Glomerular endothelial cell (primary cell): ENCODE measurements at places on chromosomes 5 and 9.
A peak's percentile ranks its signal among the peaks of the same experiment; 100 is the strongest.

DNA sequence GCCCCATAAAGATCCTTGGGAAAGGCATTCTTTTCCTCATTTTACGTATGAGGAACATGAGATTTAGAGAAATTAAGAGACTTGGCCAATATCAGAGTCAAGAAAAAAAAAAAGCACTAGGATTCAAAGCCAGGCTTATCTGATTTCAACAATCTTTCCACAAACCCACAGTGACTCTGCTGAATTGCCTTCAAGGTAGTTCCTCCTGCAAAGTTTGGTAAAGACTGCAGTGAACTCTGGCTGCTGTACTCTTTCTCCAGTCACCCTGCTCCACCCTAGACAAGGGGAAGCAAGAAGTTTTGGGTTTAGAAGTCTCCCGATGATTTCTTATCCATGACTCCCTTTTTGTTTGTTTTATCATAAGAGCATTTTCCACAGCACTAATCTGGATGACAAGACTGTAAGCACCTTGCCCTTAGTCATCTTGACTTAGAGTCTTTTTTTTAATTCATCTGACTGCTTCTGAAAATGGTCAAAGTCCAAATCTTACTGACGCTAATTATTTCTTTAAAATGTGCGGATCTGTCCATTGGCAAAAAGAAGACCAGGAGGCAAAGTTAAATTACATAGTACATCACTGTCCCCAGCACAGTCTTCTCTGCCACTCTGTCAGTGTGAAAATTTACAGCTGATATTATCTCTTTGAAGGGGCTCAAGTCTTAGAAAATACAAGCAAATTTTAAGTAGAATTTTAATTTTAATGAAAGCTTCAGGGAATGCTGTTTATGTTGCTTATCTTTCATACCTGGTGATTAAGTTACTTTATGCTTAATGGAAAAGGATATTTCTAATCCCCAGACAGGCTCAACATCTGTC is 180.1 kb downstream of the TTLL11 start:
- DNase-seq = no peak

GRCh38 chr9:98304381-98304780 is 48.9 kb upstream of the TBC1D2 start:
- no peak for DNase-seq

GRCh38 chr5:110625376-110625999 is 101.0 kb downstream of the TMEM232 start:
- peak; percentile 9 for DNase-seq

DNA sequence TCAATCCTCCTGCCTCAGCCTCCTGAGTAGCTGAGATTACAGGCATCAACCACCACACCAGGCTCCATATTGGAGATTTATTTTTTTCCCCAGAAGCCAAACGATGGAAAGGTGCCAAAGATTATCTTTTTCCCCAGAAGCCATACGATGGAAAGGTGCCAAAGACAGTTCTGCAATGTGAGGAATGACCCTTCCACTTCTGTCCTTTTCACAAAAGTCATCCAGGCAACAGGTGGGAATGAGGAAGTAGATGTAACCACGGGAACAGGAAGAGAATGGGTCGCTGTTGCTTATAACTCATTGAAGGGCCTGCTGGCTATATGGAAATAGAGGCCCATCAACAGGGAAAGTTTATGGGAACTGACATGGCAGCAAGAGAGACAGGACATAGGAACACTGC is 233.7 kb upstream of the MSX2 start:
- no peak for DNase-seq

DNA sequence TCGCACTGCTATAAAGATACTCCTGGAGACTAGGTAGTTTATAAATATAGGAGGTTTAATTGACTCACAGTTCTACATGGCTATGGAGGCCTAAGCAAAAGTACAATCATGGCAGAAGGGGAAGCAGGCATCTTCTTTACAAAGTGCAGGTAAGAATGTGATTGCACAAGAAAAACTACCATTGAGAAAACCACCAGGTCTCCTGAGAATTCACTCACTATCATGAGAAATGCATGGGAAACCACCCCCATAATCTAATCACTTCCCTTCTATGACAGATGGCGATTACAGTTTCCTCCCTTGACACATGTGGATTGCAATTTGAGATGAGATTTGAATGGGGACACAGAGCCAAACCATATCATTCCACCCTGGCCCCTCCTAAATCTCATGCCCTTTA is 121.2 kb upstream of the ST8SIA4 start:
- no peak for DNase-seq

GRCh38 chr5:179301376-179301775 is 43.9 kb downstream of the ADAMTS2 start:
- no peak for DNase-seq

- DNase-seq = no peak
Measured at GRCh38 chr5:142860270-142860669, 90.1 kb downstream of the ARHGAP26 start.

- DNase-seq = no peak
Measured at GRCh38 chr5:54254482-54255198, 55.7 kb downstream of the ARL15 start.

GRCh38 chr5:173035904-173036707 is 20.0 kb upstream of the CREBRF start:
- DNase-seq = no peak

DNA sequence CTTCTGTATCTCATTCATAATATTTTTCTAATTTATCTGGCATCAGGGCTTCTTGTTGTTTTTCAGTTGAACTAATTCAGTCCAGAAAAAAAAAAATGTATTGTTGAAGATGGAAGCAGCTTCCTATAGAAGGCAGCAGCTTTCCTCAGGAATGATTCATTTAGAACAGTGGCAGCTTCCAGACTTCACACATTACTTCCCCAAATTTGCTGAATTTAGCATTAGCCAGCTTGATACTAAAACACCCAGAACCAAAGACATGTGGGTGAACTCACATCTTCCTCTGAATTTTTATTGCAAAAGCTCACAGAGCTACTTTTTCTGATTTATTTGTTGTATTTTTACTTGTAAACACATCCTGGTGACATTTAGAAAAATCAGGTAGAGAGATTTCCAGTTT is 53.8 kb downstream of the HCN1 start:
- DNase-seq = no peak

DNA sequence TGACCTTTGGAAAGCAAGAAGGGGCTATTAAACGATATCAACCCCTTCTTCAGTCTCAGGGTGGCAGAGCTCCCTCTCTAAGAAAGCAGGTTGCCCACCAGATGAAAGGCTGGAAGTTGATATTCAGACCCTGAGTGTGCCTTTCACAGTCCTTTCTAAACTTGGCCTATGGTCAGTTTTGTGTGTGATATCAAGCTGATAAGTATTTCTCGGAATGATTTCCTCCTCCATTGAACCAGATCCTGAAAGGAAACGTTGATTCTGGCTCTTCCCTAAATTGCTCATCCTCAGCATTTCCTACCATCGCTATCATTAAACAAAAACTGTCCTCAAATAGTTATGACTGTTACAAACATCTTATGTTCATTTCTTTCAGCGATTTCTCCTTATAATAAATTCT is 130.4 kb downstream of the CEMIP2 start:
- DNase-seq = no peak

- DNase-seq = no peak
Measured at GRCh38 chr5:77306531-77306930, 96.1 kb downstream of the PDE8B start.

GRCh38 chr5:153941265-153941664 is 97.4 kb downstream of the FAM114A2 start:
- no peak for DNase-seq

GRCh38 chr9:6802926-6803325 is 45.2 kb downstream of the KDM4C start:
- DNase-seq = no peak

- DNase-seq = no peak
Measured at GRCh38 chr9:133784731-133785561, 46.8 kb upstream of the SARDH start.

DNA sequence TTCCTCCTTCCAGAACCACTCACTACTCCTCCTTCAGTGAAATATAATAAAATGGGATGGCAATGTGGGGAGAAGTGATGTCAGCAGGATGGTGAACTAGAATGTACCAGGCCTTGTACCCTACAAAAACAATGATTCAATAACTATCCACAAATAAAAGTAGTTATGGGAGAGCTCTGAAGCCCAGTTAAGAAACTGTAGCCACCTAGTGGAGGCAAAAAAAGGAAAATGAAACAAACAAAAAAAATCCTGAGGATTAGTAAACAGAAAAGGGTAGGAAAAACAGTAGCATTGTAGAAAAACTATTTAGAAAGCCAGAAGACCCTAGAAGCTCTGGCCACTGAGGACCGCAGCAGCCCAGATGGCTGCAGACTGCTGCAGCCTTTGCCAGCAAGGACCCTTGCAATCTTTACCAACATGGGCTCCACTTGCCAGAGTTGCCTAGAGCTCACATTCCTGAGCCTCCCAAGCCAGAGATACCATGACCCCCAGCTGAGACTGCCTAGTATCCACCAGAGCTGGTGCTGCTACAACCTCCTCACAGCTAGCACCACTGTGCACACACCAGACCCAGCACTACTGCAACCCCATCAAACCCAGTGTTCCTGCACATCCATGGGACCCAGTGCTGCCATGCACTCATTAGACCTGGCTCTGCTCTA is 259.7 kb upstream of the MSX2 start:
- DNase-seq = no peak

- no peak for DNase-seq
Measured at GRCh38 chr5:110463106-110463505, 263.4 kb downstream of the TMEM232 start.

- DNase-seq = no peak
Measured at GRCh38 chr5:62450259-62450658, 37.7 kb downstream of the IPO11 start.

GRCh38 chr5:73218552-73219171 is 45.7 kb downstream of the TMEM174 start:
- DNase-seq = no peak

DNA sequence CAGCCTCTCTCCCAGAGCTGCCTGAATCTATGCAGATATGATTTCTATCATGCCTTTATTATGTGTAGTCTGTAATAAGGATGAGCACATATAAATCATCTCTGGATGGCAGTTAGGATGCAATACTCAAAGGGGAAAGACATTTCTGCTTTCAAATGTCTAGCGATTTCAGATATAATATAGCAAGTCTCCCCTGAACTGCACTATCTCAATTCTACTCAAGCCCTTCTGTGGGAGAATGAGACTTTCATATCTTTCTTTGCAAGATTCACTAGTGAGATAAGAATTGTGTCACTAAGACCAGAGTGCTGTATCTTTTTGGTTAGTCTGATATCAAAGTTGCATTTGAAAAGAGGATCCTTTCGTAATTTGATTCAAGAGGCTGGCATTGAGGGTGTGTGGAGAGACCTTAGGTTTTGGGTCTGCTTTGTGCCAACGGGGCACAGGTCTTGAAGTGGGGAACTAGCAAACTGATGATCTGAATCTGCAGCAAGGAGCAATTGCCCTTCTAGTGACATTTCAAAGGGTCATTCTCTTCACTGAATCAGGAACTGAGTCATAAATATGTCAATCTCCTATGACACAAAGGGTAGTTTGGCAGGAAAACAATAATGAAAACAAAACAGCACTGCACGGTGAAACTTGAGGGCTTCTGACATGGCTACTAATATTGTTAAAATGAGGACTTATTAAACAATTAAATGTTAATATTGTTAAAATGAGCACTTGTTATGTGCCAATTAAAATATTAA is 305.5 kb upstream of the CLINT1 start:
- DNase-seq = no peak

DNA sequence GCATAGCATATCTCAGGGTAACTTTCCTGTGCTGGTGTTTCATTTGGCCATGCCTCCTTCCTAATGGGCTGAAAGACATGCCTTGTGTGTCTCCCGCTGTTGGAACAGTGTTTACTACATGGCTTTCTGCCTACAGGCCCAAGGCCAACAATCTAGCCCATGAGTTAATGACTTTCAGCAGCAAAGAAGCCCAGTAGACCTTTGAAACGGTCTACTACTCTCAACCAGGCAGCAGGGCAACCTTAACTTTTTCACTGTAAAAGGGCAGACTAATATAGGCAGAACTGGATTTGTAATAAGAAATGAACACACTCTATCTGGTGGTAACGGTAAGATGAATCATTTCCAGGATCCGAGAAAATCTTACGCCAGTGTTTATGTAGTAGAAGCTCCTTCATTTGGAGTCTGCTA is 21.0 kb downstream of the C5orf15 start:
- no peak for DNase-seq

- DNase-seq = no peak
Measured at GRCh38 chr9:7058473-7058872, 300.7 kb downstream of the KDM4C start.

DNA sequence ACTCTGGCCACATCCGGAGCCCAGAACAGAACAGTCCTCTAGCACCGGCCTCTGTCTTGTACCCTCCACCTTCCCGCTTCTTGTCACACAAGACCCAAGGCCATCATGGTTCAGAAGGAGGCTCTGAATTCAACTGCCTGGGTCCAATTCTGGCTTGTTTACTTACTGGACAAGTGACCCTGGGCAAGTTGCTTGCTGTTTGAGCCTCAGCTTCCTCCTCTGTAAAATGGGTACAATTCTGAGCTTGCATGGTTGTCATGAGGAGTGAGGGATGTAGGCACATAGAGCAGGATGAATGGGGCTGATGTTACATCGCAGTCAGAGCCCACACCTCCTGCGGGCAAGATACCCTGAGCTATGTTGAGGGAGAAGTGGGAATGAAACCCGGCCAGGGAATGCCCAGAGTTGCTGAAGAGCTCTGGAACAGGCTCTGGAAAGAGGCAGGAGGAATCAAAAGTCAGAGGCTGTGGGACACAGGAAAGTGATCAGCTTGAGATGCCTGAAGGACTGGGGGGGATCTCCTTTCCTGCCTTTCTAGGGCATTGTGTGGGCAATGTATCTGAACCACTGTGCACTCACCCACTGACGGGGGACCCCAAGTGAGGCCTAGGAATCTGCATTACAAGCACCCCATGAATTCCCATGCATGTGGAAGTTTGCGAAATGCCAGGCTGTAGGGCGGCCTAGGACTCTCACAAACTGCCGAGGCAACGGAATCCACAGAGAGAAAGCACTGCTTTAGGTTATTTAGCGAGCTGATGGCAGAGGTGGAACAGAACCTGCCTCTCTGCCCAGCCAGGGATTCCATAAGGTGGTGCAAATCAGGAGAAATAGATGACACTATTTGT is 29.4 kb upstream of the IL17B start:
- DNase-seq = no peak

- DNase-seq = no peak
Measured at GRCh38 chr9:109948453-109948852, 168.5 kb downstream of the PALM2AKAP2 start.

GRCh38 chr5:54093081-54093492 is 217.3 kb downstream of the ARL15 start:
- no peak for DNase-seq

GRCh38 chr5:8299716-8300115 is 430.8 kb downstream of the MTRR start:
- no peak for DNase-seq

- no peak for DNase-seq
Measured at GRCh38 chr5:3034881-3035280, 283.4 kb upstream of the IRX2 start.
